ENCODE measurements at places on chromosomes 12 and 14. TPM values are rescaled to one million over a fixed set of nuclear protein-coding genes. Genes with fewer than 3 reads are reported as not detected.

The SOX5 gene
- total RNA-seq = 1.7 TPM

The TOGARAM1 gene
- total RNA-seq = 8.8 TPM

The PCED1B gene
- total RNA-seq = 13.1 TPM

The LBHD2 gene
- total RNA-seq = 0.82 TPM

The B4GALNT1 gene
- 950 TPM for total RNA-seq

The TNFAIP2 gene
- total RNA-seq = 43.0 TPM

The TAS2R42 gene
- total RNA-seq = not detected

The ADAMTS20 gene
- not detected for total RNA-seq

The TEDC1 gene
- 22.1 TPM for total RNA-seq

The LRRC43 gene
- total RNA-seq = not detected

The GLT8D2 gene
- 40.1 TPM for total RNA-seq

The PTCSC3 gene
- not detected for total RNA-seq

The CLEC4C gene
- not detected for total RNA-seq

The GALNT9 gene
- not detected for total RNA-seq

The YY1 gene
- total RNA-seq = 41.1 TPM

The CIROP gene
- not detected for total RNA-seq

The RHEBL1 gene
- total RNA-seq = 0.34 TPM

The OAS2 gene
- total RNA-seq = 0.26 TPM

The SLC6A12 gene
- not detected for total RNA-seq

The SLC25A21 gene
- 2.6 TPM for total RNA-seq

The TBX3 gene
- 28.8 TPM for total RNA-seq

The ST8SIA1 gene
- total RNA-seq = not detected

The SALL2 gene
- 0.21 TPM for total RNA-seq

The PLEKHG7 gene
- not detected for total RNA-seq

The LHX5 gene
- total RNA-seq = not detected

The C1S gene
- 35.0 TPM for total RNA-seq

The ITPR2 gene
- total RNA-seq = 85.0 TPM

The KRT2 gene
- not detected for total RNA-seq

The ITGA7 gene
- total RNA-seq = 0.24 TPM

The POLE2 gene
- total RNA-seq = 26.1 TPM

The PLEK2 gene
- total RNA-seq = 15.9 TPM

The A2M gene
- total RNA-seq = 0.50 TPM

The TMTC1 gene
- total RNA-seq = not detected

The RNASE3 gene
- not detected for total RNA-seq

The OLR1 gene
- 32.4 TPM for total RNA-seq

The APOF gene
- not detected for total RNA-seq

The RHNO1 gene
- 48.1 TPM for total RNA-seq

The ZNF891 gene
- 0.11 TPM for total RNA-seq

The KRT78 gene
- total RNA-seq = 0.21 TPM

The ARHGEF40 gene
- 38.7 TPM for total RNA-seq

The RNU4-1 gene
- under 0.01 TPM for total RNA-seq

The E2F7 gene
- 22.1 TPM for total RNA-seq

The DGLUCY gene
- 7.3 TPM for total RNA-seq
